ENCODE measurements at places on chromosomes 7 and 10.

DNA sequence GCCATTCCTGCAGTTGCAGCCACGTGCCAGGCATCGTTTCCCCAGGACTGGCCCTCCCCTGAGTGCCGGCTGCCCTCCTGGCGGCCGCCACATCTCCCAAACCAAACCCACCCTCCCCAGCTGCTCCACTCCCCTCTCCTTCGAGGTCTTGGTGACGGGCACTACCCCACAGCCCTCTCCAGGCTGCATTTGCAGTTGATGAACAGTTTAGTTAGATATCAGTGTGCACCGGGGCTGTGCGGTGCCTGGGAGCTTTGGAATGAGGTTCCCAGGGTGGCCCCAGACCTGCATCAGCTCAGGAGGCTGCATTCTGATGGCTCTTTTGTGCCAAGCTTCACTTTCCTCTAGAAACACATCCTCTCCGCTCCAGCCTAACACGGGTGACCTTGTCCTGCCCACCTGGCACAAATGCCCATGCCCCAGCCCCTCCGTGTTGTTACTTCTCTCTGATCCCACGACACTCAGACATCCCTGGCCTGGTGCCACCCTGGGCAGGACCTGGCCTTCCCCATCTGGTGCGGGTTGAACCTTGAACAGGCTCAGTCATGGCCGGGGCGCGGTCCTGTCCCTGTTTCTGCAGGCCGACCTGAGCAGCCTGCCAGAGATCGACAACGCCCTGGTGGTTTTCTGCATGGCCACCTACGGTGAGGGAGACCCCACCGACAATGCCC is 14.5 kb downstream of the TMEM120A start:
- DNase-seq, result peak; percentile 96

DNA sequence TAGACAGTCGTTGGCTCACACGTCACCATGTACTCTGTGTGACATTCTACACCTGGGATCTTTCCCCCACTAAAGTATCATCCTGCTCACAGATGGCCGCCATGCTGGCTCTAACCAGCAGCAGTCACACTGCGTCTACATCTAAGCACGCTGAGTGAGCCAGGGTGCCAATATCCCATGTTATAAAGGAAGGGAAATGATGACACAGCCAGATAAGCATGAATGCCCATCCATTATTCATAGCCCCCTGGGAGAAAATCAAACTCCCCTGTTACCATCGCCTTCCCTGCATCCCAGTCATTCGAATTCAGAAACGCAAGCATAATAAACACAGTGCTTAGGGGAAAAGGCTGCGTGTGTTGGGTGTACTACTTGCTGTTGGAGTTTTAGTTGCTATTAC is 698.2 kb upstream of the AUTS2 start:
- no peak for DNase-seq

GRCh38 chr7:116089293-116089692 is 58.7 kb upstream of the TFEC start:
- no peak for DNase-seq

DNA sequence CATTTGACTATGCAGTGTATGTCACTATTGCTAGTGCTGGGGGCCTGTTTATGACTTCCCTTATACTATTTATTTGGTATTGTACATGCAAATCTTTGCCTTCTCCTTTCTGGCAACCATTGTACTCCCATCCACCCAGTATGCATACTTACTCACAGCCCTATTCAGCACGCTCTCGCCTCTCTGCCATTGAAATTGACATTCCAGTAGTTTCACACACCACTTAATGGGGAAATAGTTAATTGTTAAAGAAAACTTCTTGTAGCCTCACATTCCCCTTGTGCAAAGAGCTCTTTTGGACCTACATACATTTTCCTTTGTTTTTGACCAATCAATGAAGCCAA is 9.9 kb downstream of the CLDN12 start:
- DNase-seq, result no peak

DNA sequence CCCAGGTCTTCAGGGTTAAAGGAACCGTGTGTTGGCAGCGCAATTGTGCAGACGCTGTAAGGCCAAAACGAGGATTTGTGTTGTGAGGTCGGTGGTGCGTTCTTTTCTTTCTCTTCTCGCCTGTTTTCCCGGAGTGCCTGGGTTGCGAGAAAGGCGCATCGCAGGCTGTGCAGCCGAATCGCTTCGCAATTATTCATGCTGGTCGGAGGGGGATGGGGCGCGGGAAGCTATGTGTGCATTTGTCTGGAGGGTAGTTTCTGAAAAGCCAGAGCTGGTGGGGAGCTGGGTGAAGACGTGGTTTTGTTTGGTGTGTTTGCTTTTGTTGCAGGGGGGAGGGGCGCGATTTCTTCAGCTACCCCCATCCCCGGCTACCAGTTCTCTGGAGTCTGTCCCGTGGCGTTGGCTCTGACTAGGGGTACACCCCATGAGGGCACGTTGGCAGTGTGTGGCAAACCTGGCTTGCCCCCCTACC is 2.1 kb downstream of the MXI1 start:
- DNase-seq, result peak; percentile 68

DNA sequence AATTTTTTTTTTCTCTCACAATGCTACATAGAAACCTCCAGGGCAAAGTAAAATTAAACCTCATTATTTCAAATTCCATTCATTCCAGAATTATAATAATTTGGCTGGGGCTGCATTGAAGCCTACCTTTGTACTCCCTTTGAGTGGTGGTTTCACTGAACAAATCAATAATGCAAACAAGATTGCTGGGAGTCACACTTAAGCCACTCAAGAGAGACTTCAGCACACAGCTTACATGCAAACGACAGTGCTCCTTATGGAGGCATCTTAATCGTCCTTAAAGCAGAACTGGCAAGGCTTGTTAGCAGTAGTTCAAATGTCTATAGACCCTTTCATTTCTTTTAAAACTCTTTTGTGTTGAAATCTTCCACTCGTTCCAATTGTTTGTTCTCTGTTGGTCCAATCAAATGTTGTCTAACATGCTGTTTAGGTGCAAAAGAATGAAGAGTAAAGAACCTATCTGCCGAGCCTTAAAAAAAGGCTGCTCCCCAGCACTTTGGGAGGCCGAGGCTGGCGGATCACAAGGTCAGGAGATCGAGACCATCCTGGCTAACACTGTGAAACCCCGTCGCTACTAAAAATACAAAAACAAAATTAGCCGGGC is 294.9 kb downstream of the FGFR2 start:
- DNase-seq, result no peak

DNA sequence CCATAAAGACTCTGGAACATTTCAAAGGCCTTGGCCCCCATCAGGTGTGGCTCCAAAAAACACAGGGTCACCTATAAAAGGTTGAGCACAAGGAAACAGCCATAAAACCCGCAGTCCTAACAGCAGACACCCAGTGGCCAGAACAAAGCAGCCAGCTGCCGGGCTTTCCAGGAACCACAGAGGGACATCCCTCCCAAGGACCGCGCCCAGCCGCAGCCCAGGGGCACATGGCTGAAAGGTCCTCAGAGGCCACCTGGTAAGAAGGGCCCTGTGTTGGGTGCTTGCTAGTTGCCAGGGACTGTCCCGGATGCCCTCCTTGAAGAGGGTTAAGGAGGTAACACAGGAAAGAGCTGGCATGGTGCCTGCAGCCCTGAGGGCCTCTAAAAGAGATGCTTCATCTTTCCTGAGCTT is 32.7 kb downstream of the KCNMA1 start:
- no peak for DNase-seq

- no peak for DNase-seq
Observed at GRCh38 chr10:44937196-44938005, 22.2 kb upstream of the RASSF4 start.

GRCh38 chr7:141158561-141158960 is 84.7 kb downstream of the TMEM178B start:
- DNase-seq, result no peak

DNA sequence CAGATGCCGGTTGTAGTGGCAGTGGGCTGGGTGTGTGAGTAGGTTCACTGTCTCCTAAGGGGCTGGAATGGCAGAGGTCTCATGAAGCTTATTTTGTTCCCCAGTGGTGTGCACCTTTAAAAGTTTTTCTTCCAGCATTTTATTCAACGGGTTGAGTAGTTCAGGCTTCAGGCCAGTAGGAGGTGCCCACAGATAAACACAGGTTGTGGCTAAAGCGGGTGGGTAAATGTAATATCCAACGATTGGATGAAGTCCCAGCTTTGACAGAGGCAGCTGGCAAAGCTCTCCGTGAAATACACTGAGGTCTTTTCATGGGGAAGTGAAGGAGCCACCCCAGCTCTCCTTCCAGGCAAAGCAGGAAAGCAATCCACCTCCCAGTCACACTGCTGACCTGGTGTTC is 339.8 kb upstream of the LRRTM3 start:
- no peak for DNase-seq

GRCh38 chr10:86685416-86685815 is 17.1 kb downstream of the LDB3 start:
- DNase-seq, result no peak

DNA sequence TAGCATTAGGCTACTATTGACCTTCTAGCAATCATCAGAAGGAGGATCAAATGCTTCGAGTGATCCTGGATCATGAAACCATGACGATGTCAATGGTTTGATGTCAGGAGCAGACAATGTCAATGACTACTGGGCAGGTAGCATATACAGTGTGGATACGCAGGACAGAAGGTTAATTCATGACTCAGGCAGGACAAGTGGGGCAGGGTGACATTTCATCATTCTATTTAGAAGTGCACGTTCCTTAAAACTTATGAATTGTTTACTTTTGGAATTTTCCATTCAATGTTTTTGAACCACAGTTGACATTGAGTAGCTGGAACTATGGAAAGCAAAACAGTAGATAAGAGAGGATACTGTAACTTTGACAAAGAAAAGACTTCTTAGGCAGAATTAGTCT is 140.8 kb downstream of the TSPAN12 start:
- DNase-seq, result no peak

DNA sequence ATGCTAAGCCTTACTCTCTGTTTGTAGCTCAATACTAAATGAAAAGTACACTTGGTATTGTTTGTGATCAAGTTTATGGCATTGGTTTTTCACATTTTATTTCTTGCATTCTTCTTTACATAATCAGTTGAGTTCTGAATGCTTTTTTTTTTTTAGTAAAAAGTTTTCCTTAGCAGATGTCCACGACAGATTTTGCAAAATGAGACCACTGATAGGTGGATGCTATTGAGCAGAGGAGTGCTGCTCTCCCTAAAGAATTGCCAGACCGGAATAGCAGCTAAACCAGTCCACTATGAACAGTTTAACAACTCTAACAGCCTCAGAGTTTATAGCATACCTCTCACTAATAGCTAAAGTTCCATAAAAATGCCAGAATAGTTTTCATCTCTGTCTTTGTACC is 225.1 kb upstream of the CACNA2D1 start:
- no peak for DNase-seq

DNA sequence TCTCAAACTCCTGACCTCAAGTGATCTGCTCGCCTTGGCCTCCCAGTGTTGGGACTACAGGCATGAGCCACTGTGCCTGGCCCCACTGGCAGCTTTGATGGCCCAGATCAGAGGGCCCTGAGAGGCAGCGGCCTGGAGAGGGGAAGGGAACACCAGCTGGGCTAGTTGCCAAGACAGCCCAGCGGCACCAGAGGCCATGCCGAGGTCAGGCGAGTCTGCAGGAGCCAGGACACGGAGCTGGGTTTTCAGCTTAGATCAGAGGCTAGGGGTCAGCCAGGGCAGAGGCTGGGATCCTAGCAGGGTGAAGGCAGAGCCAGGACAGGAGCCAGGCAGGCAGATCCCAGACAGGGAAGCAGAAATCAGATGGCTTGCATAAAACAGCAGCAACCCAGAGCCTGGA is 92.9 kb downstream of the MYL10 start:
- DNase-seq, result peak; percentile 92

DNA sequence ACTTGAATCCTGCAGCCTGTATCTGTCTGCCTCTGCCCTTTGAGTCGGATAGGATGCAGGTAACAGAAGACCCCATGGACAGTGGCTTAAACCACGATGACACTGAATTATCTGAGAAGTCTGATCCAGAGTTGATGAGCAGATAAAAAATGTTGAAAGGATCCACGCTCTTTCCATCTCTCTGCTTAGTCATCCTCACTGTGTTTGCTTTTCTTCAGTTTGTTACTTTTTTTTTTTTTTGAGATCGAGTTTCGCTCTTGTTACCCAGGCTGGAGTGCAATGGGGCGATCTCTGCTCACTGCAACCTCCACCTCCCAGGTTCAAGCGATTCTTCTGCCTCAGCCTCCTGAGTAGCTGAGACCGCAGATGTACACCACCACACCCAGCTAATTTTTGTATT is 36.9 kb upstream of the GOLGA7B start:
- DNase-seq, result no peak

DNA sequence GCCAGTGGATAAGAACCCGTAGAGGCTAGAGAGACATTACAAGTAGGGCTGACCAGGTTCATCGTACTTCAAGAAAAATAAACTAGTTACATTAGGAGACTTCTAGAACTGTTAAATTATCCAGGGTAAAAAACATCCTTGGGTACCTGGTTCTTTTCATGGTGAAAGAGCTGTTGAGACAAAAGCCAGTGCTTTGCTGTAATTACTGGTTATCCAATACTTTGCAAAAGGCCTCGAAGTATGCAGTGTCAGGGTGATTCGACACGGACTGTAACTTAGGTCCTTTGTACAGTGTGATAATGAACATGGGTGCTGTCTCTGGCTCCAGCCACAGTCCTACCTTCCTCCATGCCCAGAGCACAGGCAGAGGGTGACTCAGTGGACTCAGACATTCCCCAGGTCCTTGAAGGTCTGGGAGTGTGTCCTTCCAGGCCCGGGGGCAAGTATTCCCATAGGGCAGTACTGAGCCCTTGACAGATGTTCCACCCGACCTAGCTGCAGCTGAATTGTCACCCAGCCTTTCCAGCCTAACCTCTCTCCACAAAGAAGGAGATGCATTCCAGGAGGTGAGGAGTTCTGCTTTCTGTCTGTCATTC is 123.6 kb upstream of the TMEM72 start:
- DNase-seq, result no peak

DNA sequence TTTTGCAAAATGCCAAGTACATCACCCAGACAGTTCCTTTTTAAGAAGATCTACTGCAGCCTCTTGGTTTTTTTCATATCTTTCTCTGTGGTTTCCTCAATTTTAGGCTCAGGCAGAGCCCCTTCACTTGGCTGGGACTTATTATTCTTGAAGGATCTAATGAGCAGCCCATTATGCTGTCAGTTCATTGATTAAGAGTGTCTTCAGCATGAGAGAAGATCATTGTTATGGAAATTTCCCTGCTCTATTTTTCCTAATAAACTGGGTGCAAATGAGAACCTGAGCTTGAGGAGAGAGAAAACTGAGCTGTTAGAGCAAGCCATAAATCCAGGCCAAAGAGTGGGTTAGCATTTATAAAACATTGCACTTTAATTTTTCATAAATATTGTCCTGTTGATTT is 146.5 kb downstream of the SEC23IP start:
- no peak for DNase-seq

GRCh38 chr7:32248522-32248921 is 178.3 kb upstream of the PDE1C start:
- DNase-seq, result no peak

Data from right lobe of liver (tissue), 6 donors.